ENCODE measurements at places on chromosomes 7 and 10. TPM values are rescaled to one million over a fixed set of nuclear protein-coding genes. Genes with fewer than 3 reads are reported as not detected.

PIP gene
- not detected for total RNA-seq

ENTPD1 gene
- total RNA-seq = 40.5 TPM

ADAM22 gene
- total RNA-seq = 2.0 TPM

CYP2C9 gene
- total RNA-seq = not detected

GJD4 gene
- not detected for total RNA-seq

CYP26C1 gene
- total RNA-seq = not detected

C10orf53 gene
- not detected for total RNA-seq

SAP25 gene
- total RNA-seq = not detected

CHN2 gene
- total RNA-seq = 10.3 TPM

PWWP2B gene
- total RNA-seq = 13.7 TPM

TMEM176B gene
- 69.3 TPM for total RNA-seq

PLXNA4 gene
- total RNA-seq = 12.2 TPM

CYTH3 gene
- 61.9 TPM for total RNA-seq

STAG3 gene
- not detected for total RNA-seq

COL28A1 gene
- total RNA-seq = 21.3 TPM

AS3MT gene
- 9.7 TPM for total RNA-seq

FGFBP3 gene
- not detected for total RNA-seq

ANKIB1 gene
- total RNA-seq = 35.0 TPM

ASB10 gene
- not detected for total RNA-seq

LIPF gene
- not detected for total RNA-seq

TMEM225B gene
- total RNA-seq = 1.6 TPM

Data from gastroesophageal sphincter (tissue), 4 donors.